ENCODE measurements at places on chromosomes 11 and 22.
A peak's percentile ranks its signal among the peaks of the same experiment; 100 is the strongest.

DNA sequence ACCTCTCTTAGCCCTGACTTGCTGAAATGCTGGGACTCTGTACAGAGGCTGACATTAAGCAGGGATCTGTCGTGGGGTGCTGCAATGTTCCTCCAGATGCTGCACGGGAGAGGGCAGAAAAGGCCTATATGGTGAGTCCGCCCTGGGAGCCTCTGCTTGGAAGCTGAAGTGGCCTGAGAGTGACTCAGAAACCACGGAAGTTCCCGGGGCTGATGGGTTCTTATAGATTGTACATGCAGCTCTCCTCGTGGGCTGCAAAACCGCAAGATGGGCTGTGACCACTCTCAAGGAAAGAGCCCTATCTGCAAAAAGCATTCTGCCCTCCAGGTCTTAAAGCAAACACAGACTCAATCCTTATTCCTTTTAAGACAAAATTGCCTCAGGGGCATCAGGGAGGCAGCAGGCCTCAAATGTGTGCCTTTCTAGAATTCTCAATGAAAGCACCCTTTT, 5.8 kb upstream of the SLC43A3 start:
- peak; percentile 29 for DNase-seq

DNA sequence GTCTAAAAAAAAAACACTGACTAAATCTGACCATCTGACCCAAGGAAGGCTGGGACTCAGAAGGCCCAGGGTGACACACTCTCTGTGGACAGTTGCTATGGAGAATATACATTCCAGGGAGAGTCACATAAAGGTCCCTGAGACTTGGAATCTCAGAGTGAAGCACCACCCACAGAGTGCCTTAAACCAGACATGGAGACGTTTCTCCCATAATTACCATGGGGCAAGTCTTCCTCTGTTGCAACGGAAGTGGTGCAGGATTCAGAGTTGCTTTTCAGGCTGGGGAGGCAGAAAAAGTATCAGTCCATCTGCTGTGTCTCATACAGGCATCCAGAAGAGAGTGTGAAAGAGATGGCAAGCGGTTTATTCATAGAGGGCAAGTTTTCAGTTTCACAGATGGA, 58.7 kb upstream of the SLN start:
- no peak for DNase-seq

DNA sequence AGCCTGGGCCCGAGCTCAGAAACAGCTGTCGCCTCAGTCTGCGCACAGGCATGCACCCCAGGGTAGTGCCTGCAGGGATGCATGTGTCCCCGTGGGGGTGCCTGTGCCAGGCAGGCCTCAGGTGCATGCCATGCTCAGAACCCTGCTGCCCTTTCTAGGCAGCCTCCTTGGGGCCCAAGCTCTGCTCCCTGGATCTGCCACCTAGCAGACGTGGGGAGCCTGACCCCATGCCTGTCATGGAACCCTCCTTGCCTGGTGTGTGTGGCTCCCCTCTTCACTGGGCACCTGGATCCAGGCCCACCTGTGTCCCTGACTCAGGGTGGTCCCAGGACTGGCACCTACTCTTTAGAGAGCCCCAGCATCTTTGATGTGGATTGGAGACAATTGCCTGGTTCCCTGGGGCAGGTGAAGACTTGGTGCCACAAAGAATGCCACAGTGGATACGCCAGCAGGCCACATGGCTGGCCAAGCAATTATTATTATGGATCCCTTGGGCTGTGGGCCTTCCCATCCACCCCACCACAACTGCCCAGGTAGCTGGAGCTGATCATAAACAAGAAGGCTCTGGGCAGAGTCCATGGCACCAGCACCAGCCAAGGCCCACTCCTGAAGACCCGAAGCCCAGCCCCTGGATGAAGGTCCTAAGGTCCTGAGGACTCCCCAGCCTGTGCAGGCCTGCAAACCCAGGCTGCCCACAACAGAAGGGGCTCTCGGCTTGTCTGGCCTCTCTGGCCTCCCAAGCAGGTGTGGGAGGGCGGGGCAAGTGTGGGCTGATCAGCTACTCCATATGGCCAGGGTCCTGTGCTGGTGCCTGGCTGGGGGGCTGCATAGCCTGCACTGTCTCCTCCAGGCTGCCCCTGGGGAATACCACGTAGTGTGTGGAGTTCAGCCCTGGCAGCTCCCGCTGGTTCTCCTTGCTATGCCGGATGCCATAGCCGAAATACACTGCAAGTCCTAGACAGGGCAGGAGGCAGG, 3.8 kb downstream of the SLC7A4 start:
- no peak for DNase-seq

GRCh38 chr11:78432058-78432515, 14.5 kb upstream of the GAB2 start:
- peak; percentile 17 for DNase-seq
